Hepatocyte (in vitro differentiated cells): ENCODE measurements at places on chromosomes 5 and 9. TPM values are rescaled to one million over a fixed set of nuclear protein-coding genes. Genes with fewer than 3 reads are reported as not detected.

HAND1 gene
- total RNA-seq: 35.6 and 39.2 TPM in 2 replicates

DNA sequence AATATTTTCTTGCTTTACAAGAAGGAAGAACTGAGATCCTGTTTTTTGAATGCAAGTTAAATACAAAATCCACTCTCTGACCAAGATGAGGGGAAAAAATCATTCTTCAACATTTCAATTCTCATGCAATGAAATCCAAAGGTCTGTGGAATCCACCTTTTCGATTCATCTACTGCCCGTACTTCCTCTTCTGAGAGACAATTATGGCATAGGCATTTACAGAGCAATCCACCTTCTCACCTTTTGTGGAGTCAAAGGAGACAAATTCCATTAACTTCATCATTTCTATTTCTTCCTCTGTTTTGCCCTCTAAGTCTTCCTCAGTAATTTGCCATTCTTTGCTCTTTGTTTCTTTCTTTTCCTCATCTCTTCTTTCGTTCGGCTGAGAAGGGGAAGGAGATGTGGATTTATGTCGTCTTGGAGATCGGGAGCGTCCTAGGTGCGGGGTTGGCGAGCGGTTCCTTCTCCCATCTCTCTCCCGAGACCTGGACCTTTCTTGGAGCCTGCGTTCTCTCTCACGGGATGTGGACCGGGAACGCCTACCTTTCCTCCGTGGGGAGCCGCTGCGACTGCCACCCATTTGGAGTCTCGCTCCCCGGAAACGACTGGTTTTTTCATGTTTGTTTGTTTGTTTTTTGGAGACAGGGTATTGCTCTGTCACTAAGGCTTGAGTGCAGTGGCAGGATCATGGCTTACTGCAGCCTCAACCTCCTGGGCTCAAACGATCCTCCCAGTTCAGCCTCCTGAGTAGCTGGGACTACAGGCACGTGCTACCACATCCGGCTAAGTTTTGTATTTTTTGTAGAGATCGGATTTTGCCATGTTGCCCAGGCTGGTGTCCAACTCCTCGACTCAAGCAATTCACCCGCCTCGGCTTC lies 24.3 kb upstream of the AFF4 start:
- no peak overlapping the region for H3K4me3 ChIP-seq
- no peaks in the 10 kb centered on the region for H3K36me3 ChIP-seq
- H3K4me1 ChIP-seq: no peaks in the 10 kb centered on the region
- H3K27me3 ChIP-seq: no peaks in the 10 kb centered on the region

GRCh38 chr5:139644001-139644456 lies 4.1 kb upstream of the CXXC5 start:
- DNase-seq: no peak
- H3K4me3 ChIP-seq: no peak overlapping the region
- peak overlapping the region; percentile 97 for H3K27ac ChIP-seq
- H3K36me3 ChIP-seq: no peaks in the 10 kb centered on the region
- H3K27me3 ChIP-seq: no peaks in the 10 kb centered on the region

PCDHA13 gene
- total RNA-seq: 4.1 and 4.3 TPM in 2 replicates

MLANA gene
- total RNA-seq: not detected in 2 replicates

DNA sequence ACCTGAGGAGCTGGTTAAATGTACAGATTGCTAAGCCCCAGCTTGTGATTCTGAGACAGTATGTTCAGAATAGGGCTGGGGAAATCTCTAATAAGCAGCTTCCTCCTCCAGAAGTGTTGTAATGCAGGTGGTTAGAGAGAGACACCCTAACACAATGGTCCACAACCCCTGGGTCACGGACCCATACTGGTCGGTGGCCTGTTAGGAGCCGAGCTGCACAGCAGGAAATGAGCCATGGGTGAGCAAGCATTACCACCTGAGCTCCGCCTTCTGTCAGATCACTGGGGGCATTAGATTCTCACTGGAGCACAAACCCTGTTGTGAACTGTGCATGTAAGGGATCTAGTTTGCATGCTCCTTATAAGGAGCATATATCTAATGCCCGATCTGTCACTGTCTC lies 61.8 kb downstream of the SLC36A1 start:
- no peak for DNase-seq
- no peak overlapping the region for H3K4me3 ChIP-seq
- no peaks in the 10 kb centered on the region for H3K27me3 ChIP-seq
- no peak overlapping the region for H3K27ac ChIP-seq
- no peaks in the 10 kb centered on the region for H3K36me3 ChIP-seq

DNAI1 gene
- total RNA-seq: 0.57 TPM in 1 of 2 replicates, not detected in the other

OR1Q1 gene
- total RNA-seq: not detected in 2 replicates

- peaks cover 46% of the 10 kb centered on the region for H3K4me1 ChIP-seq
- H3K36me3 ChIP-seq: no peaks in the 10 kb centered on the region
- DNase-seq: no peak
- no peak overlapping the region for H3K4me3 ChIP-seq
Measured at GRCh38 chr9:95486318-95486717, 30.5 kb downstream of the PTCH1 start.

GRCh38 chr9:136327304-136327974 lies at the start of gene GPSM1:
GPSM1 (plus strand) TSS chr9:136327539; CDS start chr9:136327696, 157 bp downstream.
- peak within 1 kb of the TSS; percentile 94 for H3K27ac ChIP-seq
- H3K27me3 ChIP-seq: no peaks in the 10 kb centered on the region
- peak; percentile 80 for DNase-seq
- H3K4me1 ChIP-seq: peaks cover 27% of the 10 kb centered on the region
- peak within 1 kb of the TSS; percentile 77 for H3K4me3 ChIP-seq

- H3K36me3 ChIP-seq: no peaks in the 10 kb centered on the region
- no peaks in the 10 kb centered on the region for H3K4me1 ChIP-seq
- H3K27ac ChIP-seq: no peak overlapping the region
- no peak overlapping the region for H3K4me3 ChIP-seq
- H3K27me3 ChIP-seq: peaks cover 7% of the 10 kb centered on the region
Measured at GRCh38 chr5:168217497-168217896, 73.9 kb upstream of the WWC1 start.

DNA sequence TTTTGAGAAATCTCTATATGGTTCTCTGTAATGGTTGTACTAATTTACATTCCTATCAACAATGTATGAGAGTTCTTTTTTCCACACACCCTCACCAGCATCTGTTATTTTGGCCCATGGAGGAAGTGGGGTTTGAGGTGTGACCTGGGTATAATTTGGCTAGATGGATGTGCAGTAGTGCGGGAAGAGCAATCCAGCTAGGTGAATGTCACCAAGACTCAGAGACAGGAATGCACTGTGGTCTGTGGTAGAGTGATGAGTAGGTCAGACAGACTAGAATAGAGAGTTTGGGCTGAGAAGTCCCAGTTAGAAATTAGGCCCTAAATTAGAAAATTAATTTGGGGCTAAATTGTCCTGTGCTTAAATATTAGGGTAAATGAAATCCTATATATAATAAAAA lies 32.8 kb upstream of the PIP5K1B start:
- no peak for DNase-seq
- H3K36me3 ChIP-seq: no peaks in the 10 kb centered on the region

MELK gene
- 11.0 and 12.5 TPM in 2 replicates for total RNA-seq

PSD2 gene
- total RNA-seq: not detected in 2 replicates

TAF11L5 gene
- total RNA-seq: not detected in 2 replicates

MYOT gene
- not detected in 2 replicates for total RNA-seq

GRCh38 chr5:11984196-11984595 lies 80.0 kb upstream of the CTNND2 start:
- no peak for DNase-seq
- no peak overlapping the region for H3K27ac ChIP-seq
- H3K27me3 ChIP-seq: no peaks in the 10 kb centered on the region
- no peaks in the 10 kb centered on the region for H3K4me1 ChIP-seq
- H3K4me3 ChIP-seq: no peak overlapping the region

GAPT gene
- not detected in 2 replicates for total RNA-seq

QRFP gene
- total RNA-seq: not detected in 2 replicates

NKD2 gene
- total RNA-seq: 1.4 and 2.0 TPM in 2 replicates

- no peak overlapping the region for H3K27ac ChIP-seq
- no peaks in the 10 kb centered on the region for H3K4me1 ChIP-seq
- no peaks in the 10 kb centered on the region for H3K36me3 ChIP-seq
- no peak overlapping the region for H3K4me3 ChIP-seq
- no peak for DNase-seq
- H3K27me3 ChIP-seq: no peaks in the 10 kb centered on the region
Measured at GRCh38 chr5:63727583-63727982, 234.7 kb downstream of the HTR1A start.

DNA sequence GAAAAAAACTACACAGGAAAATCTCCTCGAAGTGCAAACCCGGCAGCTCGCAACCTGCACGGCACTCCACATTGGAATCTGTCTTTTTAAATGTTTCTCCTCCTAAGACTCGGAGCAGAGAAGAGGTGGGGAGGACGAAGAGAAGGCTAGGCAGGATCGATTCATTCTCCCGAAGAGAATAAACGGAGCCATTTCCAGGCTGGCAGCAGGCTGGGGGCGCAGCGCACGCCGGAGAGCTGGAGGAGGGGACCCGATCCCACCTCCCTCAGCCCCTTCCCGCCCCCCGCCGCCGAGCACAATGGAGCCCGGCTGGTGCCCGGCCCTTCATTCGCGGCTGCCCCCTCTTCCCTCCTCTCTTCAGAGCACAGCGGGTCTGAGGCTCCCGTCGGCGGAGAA lies 628 bp downstream of the HOMER1 start:
- peak overlapping the region; percentile 99 for H3K27ac ChIP-seq
- H3K4me1 ChIP-seq: peaks cover 13% of the 10 kb centered on the region
- no peaks in the 10 kb centered on the region for H3K36me3 ChIP-seq

GRCh38 chr5:95274011-95274410 lies 10.9 kb downstream of the MCTP1 start:
- no peaks in the 10 kb centered on the region for H3K27me3 ChIP-seq
- DNase-seq: no peak
- no peaks in the 10 kb centered on the region for H3K4me1 ChIP-seq
- H3K36me3 ChIP-seq: no peaks in the 10 kb centered on the region

DNA sequence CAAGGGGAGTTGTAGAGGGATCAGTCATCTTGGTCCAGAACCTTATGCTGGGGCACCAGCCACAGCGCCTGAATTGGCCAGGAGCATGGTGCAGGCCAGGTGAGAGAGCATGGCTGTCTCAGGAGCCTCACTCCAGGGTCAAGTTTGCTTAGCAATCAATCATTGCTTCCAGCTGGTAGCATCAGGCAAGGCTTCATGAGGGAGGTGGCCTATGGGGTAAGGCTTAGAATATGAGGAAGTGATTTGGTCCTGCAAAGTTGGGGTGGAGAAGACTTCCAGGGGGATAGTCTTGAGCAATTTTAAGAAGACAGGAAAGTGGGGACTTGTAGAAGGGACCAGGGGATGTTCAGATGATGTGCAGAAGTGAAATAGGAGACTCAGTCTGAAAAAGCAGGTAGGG lies 53.9 kb upstream of the PITX1 start:
- no peaks in the 10 kb centered on the region for H3K36me3 ChIP-seq
- no peaks in the 10 kb centered on the region for H3K27me3 ChIP-seq
- no peak for DNase-seq
- H3K4me3 ChIP-seq: no peak overlapping the region
- no peaks in the 10 kb centered on the region for H3K4me1 ChIP-seq
- H3K27ac ChIP-seq: no peak overlapping the region

GRCh38 chr5:53052499-53052898 lies 57.1 kb downstream of the MOCS2 start:
- no peak overlapping the region for H3K4me3 ChIP-seq
- no peaks in the 10 kb centered on the region for H3K36me3 ChIP-seq
- H3K27ac ChIP-seq: no peak overlapping the region
- H3K27me3 ChIP-seq: no peaks in the 10 kb centered on the region

GRCh38 chr5:102664616-102665335 lies 90.3 kb upstream of the PAM start:
- no peak for DNase-seq
- H3K4me3 ChIP-seq: no peak overlapping the region
- no peaks in the 10 kb centered on the region for H3K36me3 ChIP-seq
- H3K27ac ChIP-seq: no peak overlapping the region
- H3K27me3 ChIP-seq: no peaks in the 10 kb centered on the region

NACC2 gene
- 12.3 and 13.0 TPM in 2 replicates for total RNA-seq

GRCh38 chr5:43416803-43417394 lies 4.7 kb upstream of the CCL28 start:
- H3K4me1 ChIP-seq: peaks cover 5% of the 10 kb centered on the region
- H3K27me3 ChIP-seq: no peaks in the 10 kb centered on the region
- no peak overlapping the region for H3K4me3 ChIP-seq

DNA sequence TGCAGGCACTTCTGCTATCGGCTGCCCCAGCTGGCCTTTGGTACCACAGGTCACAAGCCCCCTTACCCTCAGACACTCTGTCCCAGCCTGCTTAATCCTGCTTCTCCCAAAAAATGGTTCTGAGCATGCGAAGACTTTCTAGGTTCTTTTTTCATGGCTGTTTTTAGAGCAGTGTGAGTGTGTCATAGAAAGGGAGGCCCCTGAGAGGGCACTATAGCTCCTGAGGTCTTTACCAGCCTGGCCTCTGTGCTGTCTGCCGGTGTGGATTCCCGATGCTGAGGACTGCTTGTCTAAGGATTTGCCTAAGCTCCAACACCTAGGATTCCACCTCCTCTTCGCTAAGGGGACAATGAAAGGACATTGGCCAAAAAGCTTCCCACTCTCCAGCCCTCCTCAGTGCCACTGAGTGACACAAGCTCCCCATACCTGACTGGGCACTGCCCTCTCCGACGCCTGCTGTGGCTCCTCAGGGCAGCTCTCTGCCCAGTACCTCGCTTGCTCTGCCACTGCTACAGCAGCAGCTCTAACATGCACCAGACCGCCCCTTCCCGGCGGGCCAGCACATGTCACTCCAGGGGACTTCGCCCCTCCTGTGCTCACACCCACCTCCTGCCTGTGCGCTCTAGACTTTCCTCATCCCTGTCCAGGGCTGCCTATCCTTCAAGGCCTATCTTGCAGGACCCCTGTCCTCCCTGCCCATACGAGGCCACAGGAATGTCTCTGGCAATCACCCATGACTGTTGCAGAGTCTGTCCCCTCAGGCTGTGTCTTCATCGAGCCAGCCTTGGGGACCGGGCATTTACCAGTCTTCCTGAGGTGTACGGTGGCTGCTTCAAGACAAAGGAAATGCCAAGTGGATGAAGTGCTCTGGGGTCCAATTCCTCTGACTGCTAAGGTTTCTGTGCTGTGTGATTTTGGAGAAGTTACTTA lies 21.0 kb downstream of the MACROH2A1 start:
- H3K4me3 ChIP-seq: no peak overlapping the region
- H3K27me3 ChIP-seq: no peaks in the 10 kb centered on the region
- H3K27ac ChIP-seq: peak overlapping the region; percentile 28
- no peak for DNase-seq
- H3K36me3 ChIP-seq: no peaks in the 10 kb centered on the region

PFDN1 gene
- total RNA-seq: 84.1 and 86.1 TPM in 2 replicates

FAM153A gene
- total RNA-seq: 0.27 and 1.6 TPM in 2 replicates

CYLC2 gene
- total RNA-seq: not detected in 2 replicates
